ENCODE measurements at places on chromosomes 7 and 10.
A peak's percentile ranks its signal among the peaks of the same experiment; 100 is the strongest.

GRCh38 chr7:26199301-26200037, 1.1 kb downstream of the HNRNPA2B1 start:
- DNase-seq, result peak; percentile 43

GRCh38 chr10:131651674-131652437, 249.0 kb upstream of the PPP2R2D start:
- DNase-seq, result no peak

DNA sequence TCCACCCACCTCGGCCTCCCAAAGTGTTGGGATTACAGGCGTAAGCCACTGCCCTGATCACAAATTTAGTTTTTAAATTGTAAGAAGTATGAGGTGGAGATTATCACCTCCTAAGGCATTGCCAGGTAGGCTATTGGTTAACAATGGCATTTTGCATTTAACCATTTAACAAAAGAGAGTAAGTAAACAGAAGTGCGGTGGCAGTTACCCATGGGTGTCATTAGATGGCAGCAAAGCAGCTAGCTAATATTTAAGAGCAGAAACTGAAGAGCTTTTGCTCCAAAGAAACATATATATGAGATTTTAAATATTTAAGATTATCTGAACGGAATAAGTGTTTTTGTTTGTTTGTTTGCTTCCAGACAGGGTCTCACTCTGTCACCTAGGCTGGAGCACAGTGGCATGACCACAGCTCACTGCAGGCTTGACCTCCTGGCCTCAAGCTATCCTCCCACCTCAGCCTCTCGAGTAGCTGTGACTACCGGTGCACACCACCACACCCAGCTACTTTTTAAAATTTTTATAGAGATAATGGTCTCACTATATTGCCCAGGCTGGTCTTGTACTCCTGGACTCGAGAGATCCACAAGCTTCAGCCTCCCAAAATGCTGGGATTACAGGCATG, 325.5 kb upstream of the C7orf33 start:
- DNase-seq, result no peak

- DNase-seq, result no peak
Observed at GRCh38 chr7:36300696-36301350, 88.8 kb upstream of the ANLN start.

DNA sequence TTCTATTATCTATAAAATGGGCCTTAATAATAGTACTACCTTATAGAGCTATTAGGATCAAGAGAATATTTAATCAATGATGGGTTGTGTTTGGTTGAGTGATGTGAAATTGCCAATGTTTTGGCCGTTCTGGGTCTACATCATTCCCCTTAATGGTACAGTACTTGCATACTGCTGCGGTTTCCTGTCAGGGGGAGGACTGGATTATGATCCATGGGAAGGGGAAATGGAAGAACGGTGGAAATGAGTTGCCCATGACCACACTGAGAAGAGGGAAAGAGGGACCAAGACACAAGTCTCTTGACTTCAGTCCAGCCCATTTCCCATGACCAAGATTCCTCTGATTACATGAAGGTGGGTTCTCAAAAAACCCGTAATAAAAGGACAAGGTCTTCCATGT, 999 bp upstream of the MRPS24 start:
- no peak for DNase-seq

- DNase-seq, result no peak
Observed at GRCh38 chr10:4984971-4985594, 18.6 kb downstream of the AKR1C2 start.

- no peak for DNase-seq
Observed at GRCh38 chr10:47137311-47137851, 162.6 kb upstream of the GDF10 start.

DNA sequence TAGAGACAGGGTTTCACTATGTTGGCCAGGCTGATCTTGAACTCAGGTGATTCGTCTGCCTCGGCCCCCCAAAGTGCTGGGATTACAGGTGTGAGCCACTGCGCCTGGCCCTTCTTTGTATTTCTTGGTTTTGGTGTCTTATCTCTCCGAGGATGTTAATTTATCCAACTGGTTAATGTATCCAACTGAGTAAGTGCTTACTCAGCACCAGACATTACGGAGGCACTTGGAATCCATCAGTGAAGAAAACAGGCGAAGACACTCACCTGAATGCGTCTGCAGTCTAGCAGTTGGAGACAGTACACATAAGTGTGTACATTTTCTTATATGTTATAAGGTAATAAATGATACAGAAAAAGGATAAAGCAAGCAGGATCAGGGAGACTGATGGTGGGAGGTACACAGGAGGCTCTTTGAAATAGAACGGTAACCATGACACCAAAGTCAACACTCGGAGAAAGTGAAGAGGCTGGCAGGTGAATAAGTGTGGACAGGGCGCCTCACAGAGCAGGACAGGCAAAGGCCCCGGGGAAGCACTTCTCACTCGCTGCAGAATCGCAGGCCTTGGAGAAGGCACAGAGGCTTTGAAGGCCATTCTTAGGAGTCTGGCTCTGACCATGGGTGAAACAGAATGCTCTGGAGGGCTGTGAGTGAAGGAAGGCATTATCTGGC, 73.1 kb downstream of the LANCL2 start:
- no peak for DNase-seq

DNA sequence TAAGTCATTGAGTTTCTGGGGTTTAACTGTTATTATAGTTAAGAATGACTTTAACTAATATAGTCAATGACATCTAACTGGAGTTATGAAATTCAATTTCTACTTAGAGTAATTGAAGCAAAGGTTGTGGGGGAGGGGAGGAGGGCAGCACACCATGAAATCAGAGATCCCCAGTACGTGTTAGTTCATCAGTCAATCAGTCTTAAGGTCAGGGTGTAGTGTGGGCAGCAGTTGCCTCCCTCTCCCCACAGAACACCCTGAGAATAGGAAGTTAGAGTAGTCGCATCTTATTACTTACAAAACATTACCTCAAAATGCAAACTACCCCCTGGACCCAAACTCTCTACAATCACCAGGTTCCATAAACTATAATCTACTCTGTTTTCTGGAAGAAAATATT, 7.0 kb upstream of the HPS1 start:
- no peak for DNase-seq

GRCh38 chr10:74932648-74933047, 106.2 kb downstream of the KAT6B start:
- no peak for DNase-seq

GRCh38 chr7:143973870-143974416, 19.3 kb downstream of the OR2F1 start:
- no peak for DNase-seq

DNA sequence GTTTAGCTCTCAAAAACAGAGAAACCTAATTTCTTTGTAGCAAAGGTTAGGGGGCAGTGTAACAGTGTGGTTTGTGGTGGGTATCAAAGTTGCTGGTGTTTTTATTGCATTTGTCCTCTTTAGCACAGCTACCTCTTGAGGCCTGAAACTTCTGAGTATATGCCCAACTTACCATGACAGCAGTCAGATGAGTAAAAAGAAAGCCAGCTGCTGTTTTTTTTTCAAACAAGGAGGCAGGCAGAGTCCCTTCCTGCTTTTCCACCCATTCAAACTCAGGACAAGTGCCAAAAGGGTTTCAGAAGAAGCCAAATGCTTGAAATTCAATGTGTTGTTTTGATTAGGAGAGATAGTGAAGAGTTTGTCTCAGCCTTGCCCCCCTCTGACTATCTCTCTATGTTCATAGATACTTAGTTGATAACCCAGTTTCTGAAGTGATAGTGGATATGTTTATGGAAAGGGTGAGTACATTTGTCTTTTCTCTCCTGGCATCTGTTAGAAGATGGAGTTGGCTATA, 23.1 kb downstream of the GBF1 start:
- DNase-seq, result no peak

DNA sequence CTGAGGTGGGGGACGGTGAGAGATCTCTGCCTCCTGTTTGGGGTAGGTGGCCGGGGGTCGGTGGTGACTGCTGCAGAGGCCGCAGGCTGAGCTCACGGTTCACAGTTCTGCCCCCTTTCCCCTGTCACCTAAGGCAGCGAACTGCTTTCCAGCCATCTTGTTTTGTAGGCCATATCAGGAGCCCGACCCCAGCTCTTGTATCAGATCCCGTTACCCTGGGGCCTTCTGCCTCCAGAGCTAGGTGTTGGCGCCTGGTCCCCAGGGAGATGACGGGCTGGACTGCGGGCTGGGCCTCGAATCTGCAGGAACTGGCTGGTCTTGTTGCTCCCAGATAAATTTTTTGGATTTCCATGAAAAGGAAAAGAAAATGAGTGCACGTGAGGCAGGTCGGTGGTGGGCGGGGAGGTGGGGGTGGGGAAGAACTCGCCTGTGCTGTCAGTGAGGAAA, 183.0 kb downstream of the DNAJB6 start:
- DNase-seq, result no peak

DNA sequence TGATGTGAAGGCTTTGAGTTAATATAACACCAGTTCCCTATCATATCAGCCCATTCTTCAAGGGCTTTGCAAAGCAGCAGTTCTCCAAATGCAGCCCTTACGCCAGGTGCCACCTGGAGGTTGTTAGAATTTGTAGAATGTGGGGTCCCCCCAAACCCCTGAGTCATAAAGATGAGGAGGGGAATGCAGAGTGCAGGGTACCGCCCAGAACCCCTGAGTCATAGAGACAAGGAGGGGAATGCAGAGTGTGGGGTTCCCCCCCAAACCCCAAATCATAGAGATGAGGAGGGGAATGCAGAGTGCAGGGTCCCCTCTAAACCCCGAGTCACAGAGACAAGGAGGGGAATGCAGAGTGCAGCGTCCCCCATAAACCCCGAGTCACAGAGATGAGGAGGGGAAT, 605.8 kb downstream of the PTPRN2 start:
- no peak for DNase-seq

DNA sequence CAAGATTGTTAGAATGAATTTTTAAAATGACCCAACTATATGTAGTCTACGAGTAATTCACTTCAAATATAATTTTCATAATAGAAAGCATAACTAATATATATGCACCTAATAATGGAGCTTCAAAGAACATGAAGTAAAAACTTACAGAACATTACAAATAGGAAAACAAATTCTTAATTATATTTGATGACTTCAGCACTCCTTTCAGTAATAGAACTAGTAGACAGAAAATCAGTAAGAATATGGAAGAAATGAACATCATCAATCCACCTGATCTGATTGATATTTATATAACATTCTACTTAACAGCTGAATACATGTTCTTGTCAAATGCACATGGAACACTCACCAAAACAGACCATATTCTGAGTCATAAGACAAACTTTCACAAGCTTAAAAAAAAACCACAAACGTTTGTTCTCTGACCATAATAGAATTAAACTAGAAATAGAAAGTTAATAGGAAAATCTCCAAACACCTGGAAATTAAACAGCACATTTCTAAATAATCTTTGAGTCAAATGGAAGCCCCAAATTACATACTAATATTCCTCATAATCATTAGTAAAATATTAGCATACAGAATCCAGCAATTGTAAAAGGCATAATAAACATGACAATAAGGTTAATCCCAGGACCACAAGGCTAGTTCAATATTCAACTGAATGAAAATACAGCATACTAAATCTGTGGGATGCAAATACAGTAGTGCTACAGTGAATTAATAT, 48.0 kb downstream of the BRAF start:
- no peak for DNase-seq
